ENCODE measurements at places on chromosomes 12 and 14. TPM values are rescaled to one million over a fixed set of nuclear protein-coding genes. Genes with fewer than 3 reads are reported as not detected.

Gene COCH
- polyA plus RNA-seq: 3.1 TPM

Gene ANO2
- polyA plus RNA-seq: 4.1 TPM

- peak; percentile 79 for DNase-seq
These were observed 5.7 kb upstream of the NEK9 start for GRCh38 chr14:75132382-75133086.

DNA sequence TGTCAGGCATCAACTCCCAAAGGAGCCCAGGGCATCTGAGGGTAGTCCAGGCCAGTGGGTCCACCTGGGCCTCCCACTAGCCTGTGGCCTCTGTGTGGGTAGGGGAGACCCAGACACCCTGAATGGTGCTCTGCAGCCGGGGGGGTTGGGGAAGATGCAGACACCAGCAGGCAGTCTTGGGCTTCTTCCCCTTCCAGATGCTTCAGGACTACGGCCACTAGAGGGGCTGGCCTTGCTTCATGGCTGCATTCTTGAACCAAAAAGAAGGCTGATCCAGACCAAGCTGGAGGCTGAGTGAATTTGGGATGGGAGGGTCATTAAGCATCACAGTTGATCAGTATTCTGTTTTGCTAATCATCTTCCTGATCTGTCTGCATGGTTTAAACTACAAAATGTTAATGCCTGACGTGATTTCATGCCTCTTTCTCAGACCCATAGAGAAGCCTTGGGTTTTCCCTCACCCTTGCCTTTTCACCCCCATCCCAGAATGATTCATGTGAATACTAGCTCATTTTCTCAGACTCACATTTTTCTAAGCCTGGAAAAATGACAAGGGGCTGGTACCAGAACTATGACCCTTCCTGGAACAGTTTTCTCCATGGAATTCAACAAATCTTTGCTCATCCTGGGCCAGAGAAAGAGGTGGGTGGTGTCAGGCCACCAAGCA, 134.2 kb downstream of the NTF3 start:
- DNase-seq: no peak

Gene PTGER2
- polyA plus RNA-seq: 5.4 TPM

DNA sequence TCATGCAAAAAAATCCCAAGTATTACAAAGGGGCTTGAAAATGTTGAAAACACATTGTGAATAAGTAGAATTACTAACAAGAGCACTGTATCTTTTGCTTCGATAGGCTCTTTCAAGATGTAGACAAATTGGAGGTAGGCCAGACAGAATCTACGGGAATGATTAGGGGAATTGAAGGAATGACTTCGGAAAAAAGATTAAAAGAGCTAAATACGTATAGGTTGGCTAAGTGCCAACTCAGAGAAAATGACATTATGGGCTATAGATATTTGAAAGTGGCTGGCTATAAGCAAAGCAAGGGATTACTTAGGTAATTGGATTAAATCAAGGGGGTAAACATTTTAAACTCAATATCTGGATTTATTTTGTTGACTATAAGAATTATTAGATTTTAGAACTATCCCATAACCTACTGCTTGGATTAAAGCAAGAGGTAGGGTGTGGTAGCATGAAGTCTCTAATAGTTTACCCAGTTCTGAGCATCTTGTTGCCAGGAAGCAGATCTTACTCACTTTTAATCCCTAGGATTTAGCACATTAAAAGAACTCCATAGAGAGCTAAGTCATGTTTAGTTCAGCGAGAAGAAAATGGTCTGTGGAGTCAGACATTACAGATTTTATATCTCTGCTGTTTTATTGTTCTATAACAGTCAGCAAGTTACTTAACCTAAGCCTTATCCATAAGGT, 489.8 kb downstream of the DIO2 start:
- no peak for DNase-seq

Data from right renal cortex interstitium (tissue), 3 donors.